ENCODE measurements at places on chromosomes 5 and 9.
A peak's percentile ranks its signal among the peaks of the same experiment; 100 is the strongest.

- no peak for DNase-seq
These were observed 41.2 kb downstream of the PDE6A start for GRCh38 chr5:149903404-149903803.

- no peak for DNase-seq
These were observed 123.4 kb downstream of the CD180 start for GRCh38 chr5:67073045-67073680.

DNA sequence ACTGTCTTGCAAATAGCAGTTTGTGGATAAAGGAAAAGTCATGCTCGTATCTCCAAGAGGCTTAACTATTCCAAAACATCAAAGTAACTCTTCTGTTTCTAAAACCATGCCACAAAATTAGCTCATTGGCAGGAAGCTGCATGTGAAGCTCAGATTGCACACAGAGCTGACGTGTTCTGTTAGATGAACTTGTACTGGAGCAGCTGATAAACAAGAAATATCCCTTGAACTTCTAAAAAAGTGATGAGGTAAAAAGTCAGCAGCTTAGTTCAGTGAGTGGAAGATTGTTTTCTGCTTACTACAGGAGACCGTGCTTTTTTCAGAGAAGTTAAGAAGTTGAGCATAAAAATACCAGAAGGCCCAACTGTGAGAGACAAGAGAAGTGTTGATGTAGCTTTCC, 113.2 kb downstream of the SLC12A2 start:
- no peak for DNase-seq

DNA sequence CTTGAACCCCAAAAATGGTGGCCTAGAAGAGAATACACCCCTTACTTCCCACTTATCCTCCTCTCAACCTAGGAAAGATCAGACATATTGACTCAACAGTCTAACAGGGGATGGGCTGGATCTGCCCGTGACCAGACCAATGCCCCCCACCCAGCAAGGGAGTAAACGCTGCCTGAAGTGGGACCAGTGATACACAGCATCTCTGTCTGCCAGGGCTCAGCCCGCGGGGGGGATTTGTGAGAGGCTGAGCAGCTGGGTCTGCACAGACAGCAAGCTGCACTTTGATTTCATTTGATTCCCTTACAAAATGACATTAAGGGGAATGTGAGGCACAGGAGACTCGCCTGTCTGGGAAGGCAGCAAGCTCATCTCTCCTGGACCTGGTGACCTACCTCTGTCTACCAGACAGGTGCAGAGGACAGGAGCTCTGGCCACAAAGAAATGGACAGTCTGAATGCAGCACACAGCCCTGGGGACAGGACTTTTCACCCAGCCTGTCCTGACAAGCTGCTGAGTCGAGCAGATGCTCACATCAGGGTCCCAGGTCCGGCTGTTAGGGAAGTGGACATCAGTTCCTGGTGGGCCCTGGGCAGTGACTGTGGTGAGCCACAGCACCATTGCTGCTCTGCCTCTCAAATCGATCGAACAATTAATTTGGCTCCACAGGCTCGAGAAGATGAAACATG, 79.9 kb downstream of the RGS3 start:
- no peak for DNase-seq

DNA sequence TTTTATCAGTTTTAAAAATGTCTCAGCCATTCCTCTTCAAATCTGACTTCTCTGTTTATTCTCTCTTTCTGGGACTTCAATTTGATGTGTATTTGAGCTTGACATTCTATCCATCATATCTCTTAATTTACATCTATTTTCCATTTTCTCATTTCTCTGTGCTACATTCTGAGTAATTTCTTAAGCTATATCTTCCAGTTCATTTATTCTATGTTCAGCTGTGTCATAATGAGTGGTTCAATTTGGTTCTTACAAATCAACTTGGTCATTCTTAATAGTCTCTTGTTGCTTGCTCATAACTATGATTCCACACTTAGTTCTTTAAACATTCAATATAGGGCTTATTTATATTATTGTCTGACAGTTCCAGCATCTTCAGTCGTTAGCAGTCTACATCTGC, 16.9 kb downstream of the CKMT2 start:
- no peak for DNase-seq

DNA sequence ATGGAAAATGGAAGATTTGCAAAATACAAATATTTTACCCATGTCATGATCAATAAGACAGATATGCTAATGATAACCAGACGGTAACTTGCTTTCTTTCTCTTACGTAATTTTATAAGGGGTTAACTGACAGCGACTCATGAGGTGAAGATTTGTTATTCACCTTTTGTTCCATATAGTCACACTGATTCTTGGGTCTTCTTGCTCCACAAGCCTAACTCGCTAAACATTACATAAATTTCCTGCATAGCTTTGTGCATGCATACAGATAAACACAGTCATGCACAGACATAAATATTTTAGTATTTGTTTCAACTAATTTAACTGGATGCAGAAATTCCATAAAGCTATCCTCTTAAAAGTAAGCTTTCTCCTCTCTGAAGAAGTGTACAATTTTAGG, 225.9 kb downstream of the VPS13A start:
- DNase-seq = no peak

DNA sequence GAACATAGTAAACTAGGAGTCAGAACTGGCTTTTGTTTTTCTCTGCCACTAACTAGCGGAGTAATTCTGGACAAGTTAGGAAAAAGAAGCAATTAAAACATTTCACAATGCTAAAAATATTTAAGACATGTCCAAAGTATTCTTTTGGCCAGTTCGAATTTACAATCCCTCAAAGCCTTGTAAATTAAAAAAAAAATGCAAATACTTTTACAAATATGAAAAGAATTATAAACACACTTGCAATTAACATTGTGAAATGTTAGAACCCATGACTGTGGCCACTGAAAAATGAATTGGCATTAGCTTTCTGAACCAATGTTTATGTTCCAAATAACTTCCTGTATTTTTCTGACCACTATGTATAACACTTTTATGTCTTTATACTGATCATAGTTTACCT, 2.2 kb downstream of the RAD1 start:
- no peak for DNase-seq

GRCh38 chr5:123278284-123278683, 144.9 kb downstream of the CEP120 start:
- no peak for DNase-seq

DNA sequence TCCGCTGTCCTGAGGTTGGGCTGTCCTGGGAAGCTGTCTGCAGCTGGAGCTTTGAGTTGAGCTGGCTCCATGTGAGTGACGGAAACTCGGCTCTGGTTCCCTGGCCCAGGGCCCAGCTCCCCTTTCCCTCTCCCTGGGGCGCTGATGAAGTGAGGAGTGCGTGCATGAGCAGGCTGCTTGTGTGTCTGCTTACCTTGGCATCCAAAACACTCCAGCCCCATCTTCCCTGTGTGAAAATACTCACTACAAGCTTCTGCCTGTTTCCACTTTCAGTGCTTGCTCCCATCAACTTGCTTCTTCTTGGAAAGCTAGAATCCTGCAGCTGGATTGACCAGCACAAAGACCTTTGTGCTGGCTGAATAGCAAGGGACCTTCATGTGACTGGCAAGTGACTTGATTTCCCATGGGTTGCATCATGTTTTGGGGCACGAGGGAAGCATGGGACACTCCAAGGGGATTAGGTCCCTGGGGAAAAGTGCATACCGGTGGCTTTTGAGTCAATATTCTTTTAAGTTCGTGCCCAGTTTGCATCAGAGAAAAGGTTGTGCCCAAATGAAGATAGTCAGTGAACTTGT, 198.1 kb downstream of the GADD45G start:
- no peak for DNase-seq

GRCh38 chr5:174044466-174045254, 846 bp upstream of the NSG2 start:
- no peak for DNase-seq

DNA sequence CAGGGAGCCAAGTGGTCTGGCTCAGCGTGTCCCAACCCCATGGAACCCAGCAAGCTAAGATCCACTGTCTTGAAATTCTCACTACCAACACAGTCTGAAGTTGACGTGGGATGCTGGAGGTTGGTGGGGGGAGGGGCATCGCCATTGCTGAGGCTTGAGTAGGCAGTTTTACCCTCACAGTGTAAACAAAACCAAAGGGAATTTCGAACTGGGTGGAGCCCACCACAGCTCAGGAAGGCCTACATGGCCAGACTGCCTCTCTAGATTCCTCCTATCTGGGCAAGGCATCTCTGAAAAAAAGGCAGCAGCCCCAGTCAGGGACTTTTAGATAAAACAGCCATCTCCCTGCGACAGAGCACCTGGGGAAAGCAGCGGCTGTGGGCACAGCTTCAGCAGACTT, 17.1 kb upstream of the FBXL17 start:
- no peak for DNase-seq

DNA sequence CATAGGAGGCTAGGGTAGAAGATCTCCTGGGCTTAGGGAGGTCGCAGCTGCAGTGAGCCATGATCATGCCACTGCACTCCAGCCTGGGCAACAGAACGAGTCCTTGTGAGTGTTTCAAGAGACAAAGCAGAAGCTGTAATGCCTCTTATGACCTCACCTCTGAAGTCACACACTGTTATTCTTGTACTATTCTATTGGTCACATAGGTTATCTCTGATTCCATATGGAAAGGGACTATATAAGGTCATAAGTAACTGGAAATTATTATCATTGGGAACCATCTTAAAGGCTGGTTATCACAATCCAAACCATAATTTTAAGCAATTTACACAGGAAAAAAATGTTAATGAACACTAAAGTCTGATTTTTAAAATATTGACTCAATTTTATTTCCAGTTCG, 17.9 kb upstream of the AFF4 start:
- no peak for DNase-seq

- DNase-seq = peak; percentile 91
These were observed 25.1 kb downstream of the ERGIC1 start for GRCh38 chr5:172858990-172859811.

DNA sequence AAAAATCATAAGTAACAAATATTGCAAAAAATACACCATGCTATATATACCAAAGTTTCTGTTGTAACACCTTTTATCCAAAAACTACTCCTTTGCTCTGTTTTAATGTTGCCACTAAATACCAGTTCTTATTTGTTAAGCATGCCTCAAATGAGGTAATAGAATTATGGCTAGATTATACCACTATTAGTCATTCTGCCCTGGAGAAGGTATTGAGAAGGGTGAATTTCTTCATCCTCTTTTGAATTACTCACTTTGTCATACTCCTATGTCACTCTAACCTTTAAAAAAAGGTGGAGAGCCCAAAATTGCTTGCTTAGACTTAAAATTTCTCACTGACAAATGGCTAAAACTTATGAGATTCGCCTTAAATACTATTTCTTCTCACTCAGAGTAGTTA, 750.9 kb downstream of the MAT2B start:
- DNase-seq = no peak

- no peak for DNase-seq
These were observed 567.6 kb upstream of the RGMB start for GRCh38 chr5:98205691-98206461.

GRCh38 chr5:118076490-118076889, 911.9 kb downstream of the DTWD2 start:
- DNase-seq = no peak

GRCh38 chr5:1893754-1894153, 11.0 kb upstream of the IRX4 start:
- DNase-seq = no peak

DNA sequence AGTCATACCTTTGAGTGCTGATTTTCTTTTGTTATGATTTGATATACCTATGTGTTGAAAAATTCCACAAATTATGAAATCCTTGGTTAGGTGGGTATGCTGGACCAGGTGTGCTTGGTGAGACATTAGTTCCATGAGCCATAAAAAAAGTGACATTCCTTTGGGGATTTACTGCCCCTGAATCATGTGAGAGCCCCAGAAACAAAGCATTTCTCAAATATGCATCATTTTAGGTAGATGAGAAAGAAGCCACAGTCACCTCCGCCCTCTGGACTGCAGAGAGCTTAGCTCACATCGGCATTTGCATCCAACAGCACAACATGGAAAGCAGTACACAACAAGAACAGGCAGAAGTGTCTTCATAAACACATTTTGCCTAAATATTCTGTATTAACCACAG, 55.3 kb downstream of the DAP start:
- DNase-seq = peak; percentile 15

GRCh38 chr5:177498013-177498787, 796 bp upstream of the PDLIM7 start:
- no peak for DNase-seq

DNA sequence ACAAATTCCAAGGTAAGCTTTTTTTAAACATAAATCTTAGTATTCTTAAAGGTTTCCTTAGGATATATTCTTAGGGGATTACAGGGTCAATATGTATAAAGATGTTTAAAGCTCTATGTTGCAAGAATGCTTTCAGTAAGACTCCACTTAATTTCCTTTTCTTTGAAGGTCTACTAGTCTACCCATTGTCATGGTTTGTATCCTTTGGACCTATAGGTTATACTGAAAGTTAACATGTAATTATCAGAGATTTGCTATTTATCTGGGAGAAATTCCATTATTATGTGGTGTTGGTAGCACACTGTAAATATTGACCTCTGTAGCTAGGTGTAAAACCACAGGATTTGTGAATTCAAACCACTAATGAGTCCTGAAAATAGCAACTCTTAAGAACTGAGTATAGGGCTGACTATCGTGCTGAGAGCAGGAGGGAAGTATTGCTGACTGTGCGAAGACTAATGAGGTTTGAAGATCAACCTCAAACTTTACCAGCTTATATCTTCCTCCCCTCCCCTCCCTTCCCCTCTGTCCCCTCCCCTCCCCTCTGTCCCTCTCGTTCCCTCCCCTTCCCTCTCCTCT, 85.6 kb downstream of the GADD45G start:
- DNase-seq = peak; percentile 13

DNA sequence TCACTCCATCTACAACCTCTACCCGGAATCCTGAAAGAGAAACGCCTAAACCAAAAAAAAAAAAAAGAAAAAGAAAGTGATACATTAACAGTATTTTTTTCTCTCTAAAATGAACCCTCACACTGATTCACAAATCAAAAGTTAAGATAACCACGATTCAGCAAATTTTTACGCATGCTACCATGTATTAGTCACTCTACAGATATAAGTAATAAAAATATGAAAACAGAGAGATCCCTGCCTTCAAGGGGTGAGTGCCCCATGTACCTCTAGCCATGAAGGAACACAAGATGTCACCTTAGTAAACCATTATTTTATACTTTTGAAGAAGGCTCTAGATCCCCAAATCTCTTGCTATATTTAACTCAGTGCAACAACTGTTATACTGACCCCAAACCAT, 33.4 kb downstream of the CEMIP2 start:
- DNase-seq = no peak
